Caudate nucleus (tissue), 63 donors: ENCODE measurements at places on chromosomes 2 and 18.
A peak's percentile ranks its signal among the peaks of the same experiment; 100 is the strongest.

DNA sequence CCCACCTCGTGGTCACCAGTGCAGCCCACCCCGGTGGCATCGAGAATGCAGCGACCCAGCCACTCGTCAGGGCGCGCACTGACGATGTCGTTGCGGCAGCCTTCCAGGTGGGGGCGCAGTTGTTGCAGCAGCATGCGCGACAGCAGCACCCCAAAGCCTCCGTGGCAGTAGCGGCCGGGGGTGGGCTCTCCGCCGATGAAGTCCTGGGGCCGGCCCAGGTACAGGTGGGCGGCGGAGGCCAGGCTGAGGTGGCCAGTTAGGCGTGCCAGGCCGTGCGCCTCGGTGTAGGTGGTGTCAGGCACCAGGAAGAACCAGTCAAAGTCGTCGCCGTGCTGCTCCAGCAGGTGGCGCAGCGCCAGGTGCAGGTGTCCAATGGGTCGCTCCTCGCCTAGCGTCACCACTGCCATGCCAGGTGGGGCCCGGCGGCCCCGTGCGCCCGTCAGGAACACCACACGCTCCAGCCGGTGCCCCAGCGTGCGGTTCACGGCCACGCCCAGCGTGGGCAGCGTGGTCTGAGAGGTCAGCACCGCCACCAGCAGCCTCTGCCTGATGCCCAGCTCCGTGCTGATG is 1.9 kb downstream of the CHPF start:
- peak; percentile 64 for DNase-seq

DNA sequence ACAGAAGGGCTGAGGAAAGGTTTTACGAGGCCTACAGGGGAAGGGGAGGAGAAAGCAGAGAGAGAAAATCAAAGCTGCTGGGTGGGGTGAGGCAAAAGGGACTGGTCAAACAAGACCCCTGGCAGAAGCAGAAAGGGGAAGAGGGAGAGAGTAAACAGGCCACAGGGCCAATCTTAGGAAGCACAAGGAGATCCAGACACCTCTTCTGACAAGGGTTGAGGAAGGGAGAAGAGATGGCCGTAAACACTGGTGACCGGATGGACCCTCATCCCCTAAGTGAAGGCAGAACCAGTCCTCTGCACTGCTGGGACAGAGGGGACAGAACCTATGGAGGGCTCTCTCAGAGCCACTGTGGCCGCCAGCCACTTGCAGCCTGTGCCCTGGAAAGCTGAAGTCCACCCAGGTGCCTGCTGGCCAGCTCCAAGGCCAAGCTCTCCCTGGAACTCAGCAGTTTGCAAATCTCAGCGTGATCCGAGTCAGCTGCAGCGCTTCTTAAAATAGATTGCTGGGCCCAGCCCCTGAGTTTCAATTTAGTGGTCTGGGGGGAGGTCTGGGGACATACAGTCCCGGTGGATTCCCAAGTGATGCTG is 108.8 kb downstream of the TMEM163 start:
- DNase-seq: no peak

DNA sequence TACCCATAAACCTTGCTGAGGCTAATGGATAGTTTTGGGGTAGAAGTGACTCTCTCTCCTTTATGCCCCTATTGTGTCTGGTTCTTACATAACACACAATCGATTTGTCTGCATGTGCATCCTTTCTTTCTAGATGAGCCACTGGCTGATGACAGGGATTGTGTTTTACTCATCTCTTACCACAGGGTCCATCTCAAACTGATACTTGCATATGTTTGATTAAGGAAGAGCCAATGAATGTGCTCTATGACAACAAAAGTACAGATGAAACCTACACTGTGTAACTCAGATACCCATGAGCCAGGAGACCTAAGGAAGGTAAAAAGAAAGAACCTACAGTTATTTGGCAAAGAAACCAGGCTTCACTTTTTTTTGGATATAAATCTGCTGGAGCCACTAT is 13.2 kb upstream of the BZW1 start:
- DNase-seq: no peak

DNA sequence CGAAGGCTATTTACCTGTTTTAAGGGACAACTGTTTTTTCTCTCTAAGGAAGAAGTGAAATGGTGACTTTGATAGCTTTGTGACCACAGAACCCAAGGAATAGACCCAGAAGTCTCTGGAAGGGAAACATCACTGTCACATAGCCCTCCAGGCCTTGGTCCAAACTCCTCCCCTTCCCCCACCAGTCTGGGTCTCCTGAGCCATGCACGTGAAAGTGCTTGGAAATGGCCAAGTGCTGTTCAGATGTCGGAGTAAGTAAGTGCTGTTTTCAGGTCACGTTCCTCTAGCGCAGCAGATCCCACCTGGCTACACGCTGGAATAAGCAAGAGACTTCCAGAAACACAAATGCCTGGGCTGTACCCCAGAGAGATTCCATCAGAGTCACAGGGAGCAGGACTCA is 73.0 kb upstream of the AFF3 start:
- no peak for DNase-seq

DNA sequence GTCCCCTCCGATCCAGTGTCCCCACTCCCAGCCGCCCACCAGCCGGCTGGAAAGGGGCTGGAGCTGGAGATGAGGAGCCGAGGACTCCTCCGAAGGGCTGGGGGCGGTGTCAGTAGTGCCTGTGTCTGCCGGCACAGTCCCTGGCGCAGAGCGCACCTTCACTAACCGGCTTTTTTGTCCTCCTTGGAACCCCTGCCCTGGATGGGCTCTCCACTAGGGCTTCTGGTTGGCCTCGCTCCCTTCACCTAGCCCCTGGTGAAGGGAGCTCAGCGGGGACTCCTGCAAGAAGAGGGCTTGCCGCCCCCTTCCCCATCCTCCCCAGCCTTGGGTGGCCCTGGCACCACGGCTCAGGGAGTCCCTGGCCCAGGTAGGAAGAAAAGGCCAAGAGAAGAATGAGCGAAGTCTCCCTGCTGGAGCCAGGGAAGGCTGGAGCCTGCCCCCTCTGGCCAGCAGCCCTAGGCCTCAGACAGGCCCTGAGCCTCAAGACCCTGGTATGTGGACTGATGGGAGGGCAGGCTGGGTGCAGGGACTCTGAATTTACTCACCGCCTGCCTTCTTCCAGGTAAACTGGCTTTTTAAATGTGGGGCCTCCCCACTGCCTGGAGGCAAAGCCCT is 570 bp upstream of the ECEL1 start:
- no peak for DNase-seq

DNA sequence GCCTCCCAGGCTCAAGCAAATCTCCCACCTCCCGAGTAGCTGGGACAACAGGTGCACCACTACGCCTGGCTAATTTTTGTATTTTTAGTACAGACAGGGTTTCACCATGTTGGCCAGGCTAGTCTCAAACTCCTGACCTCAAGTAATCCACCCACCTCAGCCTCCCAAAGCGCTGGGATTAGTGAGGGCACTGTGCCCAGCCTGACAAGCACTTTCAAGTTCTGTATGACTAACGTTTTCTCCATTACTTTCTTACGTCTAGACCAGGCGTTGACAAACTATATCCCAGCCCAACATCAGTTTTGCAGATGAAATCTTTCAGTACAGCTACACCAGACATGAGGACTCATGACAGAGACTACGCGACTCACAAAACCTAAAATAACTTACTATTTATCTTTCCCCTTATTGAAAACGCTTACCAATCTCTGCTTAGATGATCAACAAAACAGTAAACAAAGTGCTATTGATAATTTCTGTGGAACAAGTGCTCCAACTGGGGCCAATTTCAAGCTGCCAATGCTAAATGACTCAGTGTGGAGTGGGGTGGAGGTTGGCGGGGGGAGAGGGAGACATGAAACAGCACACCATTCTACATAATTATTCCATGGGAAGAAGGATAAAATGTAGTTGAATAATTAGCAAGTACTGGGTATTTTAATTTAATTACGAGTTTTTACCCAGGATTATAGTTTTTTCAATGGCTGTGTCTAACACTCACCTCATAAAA is 59.1 kb downstream of the SAP130 start:
- no peak for DNase-seq

GRCh38 chr18:2303517-2304238 is 267.6 kb downstream of the METTL4 start:
- no peak for DNase-seq

DNA sequence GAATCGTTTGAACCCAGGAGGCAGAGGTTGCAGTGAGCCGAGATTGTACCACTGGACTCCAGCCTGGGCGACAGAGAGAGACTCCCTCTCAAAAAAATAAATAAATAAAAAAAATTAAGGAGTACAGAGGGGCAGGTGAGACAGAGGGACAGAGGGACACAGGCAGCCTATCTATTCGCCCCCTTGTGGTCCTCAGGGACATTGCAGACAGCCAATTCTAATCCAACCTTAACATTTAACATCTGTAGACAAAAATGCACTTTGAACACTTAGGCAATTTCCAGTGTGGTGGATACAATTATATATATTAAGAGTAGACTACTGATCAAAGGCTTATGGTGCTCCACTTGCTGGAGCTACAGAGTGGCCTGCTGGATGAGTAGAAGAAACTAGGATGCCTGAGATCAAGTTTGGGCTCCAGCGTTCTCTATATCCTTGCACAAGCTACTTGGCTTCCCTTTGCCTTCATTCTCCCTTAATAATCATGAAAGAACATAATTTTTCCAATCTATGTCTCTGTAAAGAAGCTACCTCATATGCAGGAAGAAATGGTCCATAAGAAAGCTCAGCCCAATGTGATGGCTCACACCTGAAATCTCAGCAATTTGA is 8.2 kb upstream of the SMARCAL1 start:
- no peak for DNase-seq

DNA sequence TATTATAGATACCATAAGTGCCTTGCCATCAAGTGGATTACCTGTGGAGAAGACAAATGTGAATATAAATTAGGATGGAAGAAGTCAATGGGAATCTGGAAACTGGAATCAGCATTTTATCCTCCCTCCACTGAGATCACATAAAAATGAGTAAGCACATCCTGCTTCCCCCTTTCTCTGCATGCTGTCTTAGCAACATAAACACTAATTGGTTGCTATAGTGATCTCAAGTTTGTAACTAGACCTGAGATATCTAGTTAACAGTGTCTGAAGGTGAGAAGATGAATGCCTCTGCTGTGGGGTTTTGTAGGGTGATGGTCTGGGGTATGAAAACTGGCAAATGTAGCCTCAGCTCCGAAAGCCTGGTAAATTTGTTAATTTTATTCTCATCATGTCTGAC is 1357.5 kb upstream of the CELF4 start:
- no peak for DNase-seq

DNA sequence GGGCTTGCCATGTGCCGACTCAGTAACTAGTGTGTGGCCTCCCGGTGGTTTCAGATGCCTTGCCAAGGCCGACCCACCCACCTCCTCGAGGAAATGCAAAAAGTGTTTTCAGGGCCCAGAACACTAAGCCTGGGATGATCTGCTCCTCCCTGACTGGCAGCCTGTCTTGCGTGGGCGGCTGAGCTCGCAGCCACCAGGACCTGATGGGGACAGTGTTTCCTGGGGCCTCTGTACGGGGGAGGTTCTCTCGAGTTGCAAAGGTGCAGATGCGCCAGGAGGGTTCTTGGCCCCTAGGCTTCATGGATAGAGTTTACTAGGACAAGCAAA is 85.2 kb downstream of the GLI2 start:
- DNase-seq: no peak

DNA sequence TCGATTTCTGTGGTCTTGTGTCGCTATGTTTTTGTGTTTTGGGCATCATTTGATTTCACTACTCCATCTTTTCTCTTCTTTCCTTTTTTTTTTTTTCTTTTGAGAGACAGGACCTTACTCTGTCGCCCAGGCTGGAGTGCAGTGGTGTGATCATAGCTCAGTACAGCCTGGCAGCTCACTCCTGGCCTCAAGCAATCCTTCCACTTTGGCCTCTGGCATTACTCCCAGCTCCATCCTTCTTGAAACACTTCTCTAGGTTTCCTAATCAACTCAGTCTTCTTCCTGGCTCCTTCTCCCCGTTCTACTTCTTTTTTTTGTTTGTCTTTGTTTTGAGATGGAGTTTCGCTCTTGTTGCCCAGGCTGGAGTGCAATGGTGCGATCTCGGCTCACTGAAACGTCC is 26.5 kb downstream of the TCF23 start:
- no peak for DNase-seq

- no peak for DNase-seq
These were observed 292.2 kb upstream of the CCDC68 start for GRCh38 chr18:55251254-55251971.

- DNase-seq: no peak
These were observed 54.5 kb downstream of the SKA1 start for GRCh38 chr18:50429207-50429948.

GRCh38 chr2:28356095-28356911 is 36.4 kb upstream of the FOSL2 start:
- DNase-seq: no peak

- DNase-seq: no peak
These were observed 16.7 kb upstream of the FOSL2 start for GRCh38 chr2:28375742-28376631.

GRCh38 chr2:167771628-167772027 is 475.8 kb downstream of the STK39 start:
- no peak for DNase-seq

GRCh38 chr2:229783108-229783721 is 68.9 kb upstream of the DNER start:
- DNase-seq: no peak

GRCh38 chr2:238164906-238165287 is 6.1 kb downstream of the ERFE start:
- DNase-seq: no peak

GRCh38 chr2:33420726-33421125 is 55.7 kb upstream of the RASGRP3 start:
- no peak for DNase-seq

GRCh38 chr2:233503947-233504637 is 62.5 kb downstream of the USP40 start:
- no peak for DNase-seq

DNA sequence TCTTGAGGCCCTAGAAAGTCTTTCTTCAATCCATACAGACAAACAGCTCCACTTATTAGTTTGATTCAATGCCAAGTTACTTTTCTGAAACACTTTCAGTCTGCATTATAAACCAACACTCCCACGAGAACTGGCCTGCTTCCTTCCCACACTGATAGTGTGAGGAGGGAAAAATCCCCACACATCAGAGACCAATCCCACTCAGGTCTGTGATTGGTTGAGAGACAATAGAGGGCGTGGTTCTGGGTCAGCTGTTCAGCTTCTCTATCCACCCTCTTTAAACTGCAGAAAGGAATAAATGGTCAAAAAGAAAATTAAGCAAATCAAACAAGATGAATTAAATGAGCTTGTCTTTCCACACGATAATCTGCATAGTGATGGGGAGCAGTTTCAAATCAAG is 152.5 kb downstream of the NRP2 start:
- no peak for DNase-seq

GRCh38 chr2:163255086-163255485 is 416.5 kb upstream of the KCNH7 start:
- DNase-seq: no peak
